LoVo (cell line): ENCODE measurements at places on chromosomes 1 and 21.
A peak's percentile ranks its signal among the peaks of the same experiment; 100 is the strongest.

DNA sequence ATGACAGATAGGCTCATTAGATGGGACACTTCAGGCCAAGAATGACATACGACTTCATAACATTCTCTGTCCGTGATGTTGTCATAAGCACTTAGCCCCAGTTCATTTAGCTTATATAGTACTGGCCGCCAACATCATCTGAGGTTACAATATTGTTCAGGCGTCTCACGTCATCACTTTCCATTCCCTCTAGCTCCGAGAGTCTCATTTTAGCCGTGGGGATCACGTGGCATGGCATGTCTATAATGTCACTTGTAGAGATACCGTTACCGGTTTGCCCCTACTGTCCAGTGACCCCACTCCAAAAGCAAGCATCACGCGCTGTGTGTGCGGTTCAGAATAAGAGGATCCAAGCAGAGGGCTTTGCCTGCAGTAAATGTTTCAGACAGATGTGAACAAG is 34.6 kb upstream of the HEATR1 start:
- no peak for DNase-seq

- no peak for DNase-seq
Measured at GRCh38 chr1:221141606-221142285, 262.5 kb downstream of the HLX start.

DNA sequence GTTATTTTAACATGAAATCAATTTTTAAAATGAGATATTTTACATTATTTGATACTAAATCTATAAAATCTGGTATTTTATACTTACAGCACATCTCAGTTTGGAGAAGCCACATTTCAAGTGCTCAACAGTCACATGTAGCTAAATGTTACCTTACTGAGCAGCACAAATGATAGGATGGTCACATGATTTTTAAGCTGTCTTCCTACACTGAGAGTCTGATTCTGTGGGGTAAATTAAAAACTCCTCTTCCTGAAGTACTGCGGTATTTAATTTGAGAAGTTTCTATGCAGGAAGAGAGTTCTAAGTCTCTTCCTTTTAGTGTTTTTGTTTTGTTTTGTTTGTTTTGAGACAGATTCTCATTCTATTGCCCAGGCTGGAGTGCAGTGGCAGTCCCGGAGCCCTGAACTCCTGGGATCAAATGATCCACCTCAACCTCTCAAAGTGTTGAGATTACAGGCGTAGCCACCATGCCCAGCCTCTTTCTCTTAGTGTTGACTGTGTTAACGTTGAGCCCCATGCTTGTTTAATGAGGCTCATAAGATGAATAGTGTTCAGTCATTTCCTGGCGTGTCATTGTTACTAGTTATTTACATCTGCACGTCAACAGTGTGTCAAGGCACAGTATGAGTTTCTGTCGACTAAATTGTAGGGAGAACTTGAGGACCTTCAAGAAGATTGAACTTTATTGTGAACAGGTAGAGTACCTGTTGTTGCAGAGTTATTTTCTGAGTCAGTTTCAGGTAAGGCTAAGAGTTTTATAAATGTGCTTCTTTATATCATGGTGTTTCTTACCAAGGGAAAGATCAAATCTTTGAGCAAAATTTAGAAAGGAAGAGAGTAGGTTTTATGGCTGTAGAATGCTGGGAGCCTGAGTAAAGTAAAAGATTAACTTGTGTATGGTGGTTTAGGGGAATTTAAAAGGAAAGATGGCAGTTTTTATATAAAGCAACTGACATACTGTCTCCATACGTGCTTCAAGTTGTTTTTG is 3.3 kb downstream of the CNST start:
- no peak for DNase-seq

GRCh38 chr1:42847721-42848460 is 1.5 kb downstream of the ZNF691 start:
- no peak for DNase-seq

- no peak for DNase-seq
Measured at GRCh38 chr21:42247716-42248115, 28.8 kb downstream of the ABCG1 start.

DNA sequence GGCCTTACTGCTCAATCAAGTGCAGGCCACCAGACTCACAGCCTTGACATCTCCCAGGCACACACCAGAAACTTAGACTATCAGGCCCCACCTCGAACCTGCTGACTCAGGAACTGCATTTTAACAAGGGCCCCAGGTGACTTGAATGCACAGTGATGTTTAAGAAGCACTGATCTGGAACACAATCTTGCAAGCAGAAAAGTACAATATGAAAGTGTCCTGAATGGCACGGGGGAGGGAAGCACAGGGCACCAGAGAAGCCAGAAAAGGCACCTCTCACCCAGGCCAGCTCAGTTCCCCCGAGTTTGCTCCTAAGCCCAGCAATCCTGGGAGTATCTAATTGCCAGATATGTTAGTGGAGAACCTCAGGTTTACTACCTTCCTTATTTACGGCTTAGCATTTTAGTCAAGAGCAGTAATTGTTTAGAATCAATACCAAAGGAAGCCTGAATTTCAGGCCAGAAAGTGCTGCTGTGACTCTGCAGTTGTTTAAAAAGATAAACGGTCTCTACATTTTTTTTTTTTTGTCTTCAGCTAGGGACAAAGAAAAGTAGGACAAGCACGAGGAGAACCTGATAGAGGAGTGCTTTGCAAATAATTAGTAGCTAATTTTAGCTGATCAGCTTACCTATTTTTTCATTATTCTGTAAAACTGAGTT is 50.9 kb upstream of the CDC42BPA start:
- no peak for DNase-seq

DNA sequence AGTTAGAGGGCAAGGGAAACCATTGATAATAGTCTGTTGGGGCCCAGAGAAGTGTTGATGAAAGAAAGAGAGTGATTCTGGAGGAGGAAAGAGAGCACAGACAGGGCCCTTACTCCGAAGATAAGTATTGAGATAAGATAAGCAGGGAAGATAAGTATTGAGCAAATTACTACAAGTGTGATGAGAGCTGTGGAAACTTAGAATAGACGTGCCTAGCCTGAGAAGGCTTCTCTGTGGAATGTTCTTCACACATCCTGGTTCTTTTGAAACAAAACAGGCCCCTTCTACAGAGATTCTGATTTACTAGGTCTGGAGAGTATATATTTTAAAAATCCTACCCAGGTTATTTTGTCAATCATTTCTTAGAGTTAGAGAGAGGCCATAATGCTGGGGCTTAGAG is 26.4 kb downstream of the FNBP1L start:
- DNase-seq, result no peak

- DNase-seq, result no peak
Measured at GRCh38 chr1:75035536-75035935, 98.7 kb upstream of the LHX8 start.

GRCh38 chr1:226821719-226822085 is 48.7 kb upstream of the PSEN2 start:
- DNase-seq, result no peak

- no peak for DNase-seq
Measured at GRCh38 chr1:91798740-91799139, 87.2 kb downstream of the TGFBR3 start.

- peak; percentile 42 for DNase-seq
Measured at GRCh38 chr1:160951443-160952128, 3.0 kb downstream of the ITLN2 start.
